ENCODE measurements at places on chromosomes 6 and 20.

DNA sequence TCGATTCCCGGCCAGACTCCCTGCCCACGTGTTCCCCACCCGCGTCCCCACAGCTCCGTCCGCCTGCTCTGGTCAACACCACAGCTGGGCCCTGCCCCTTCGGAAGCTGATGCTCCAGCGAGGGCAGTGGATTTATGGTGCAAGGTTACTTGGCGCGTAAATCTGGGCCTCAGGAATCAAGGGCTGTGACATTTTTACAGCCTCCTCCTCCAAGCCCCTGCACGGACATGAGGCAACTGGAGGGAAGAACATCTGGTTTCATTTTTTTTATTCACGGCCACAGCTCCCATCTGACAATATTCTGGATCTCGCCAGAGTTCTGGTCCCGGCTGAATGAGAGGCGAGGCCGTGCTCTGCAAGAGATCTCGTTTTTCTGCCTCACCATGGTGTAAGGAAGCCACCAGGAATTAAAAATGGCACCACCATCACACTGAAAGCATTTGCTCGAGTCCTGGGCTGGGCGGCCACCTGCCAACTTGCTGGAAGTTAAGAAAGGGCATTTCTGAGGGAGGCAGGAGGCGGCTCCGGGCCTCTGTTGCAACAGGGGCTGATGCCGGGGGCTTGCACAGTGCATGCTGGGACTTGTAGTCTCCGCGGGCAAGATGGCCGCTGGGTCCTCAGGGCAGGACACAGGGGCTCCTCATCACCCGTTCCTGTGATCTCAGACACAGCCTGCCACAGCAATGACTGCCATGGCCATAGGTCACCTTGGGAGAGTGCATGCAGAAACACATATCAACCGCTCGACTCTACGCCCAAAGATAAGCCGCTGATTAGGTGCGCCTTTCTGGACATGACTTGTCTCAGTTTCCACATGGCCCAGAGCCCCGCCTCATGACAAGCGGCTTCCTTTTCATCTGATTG, 148.5 kb downstream of the LY86 start:
- no peaks in the 10 kb centered on the region for H3K27me3 ChIP-seq
- H3K4me1 ChIP-seq = peaks cover 3% of the 10 kb centered on the region
- H3K27ac ChIP-seq = no peak overlapping the region
- DNase-seq = no peak

GRCh38 chr20:12199703-12200102, 282.0 kb downstream of the BTBD3 start:
- H3K36me3 ChIP-seq = no peaks in the 10 kb centered on the region
- H3K27me3 ChIP-seq = no peaks in the 10 kb centered on the region
- H3K4me1 ChIP-seq = no peaks in the 10 kb centered on the region
- H3K4me3 ChIP-seq = no peak overlapping the region

GRCh38 chr6:130212215-130212874, 10.4 kb downstream of the SAMD3 start:
- no peaks in the 10 kb centered on the region for H3K27me3 ChIP-seq
- no peaks in the 10 kb centered on the region for H3K36me3 ChIP-seq
- DNase-seq = no peak
- H3K27ac ChIP-seq = no peak overlapping the region
- no peak overlapping the region for H3K4me3 ChIP-seq

- H3K27me3 ChIP-seq = no peaks in the 10 kb centered on the region
- no peak for DNase-seq
- no peak overlapping the region for H3K27ac ChIP-seq
- H3K4me3 ChIP-seq = no peak overlapping the region
Measured at GRCh38 chr20:37807471-37808232, 95.3 kb upstream of the VSTM2L start.

GRCh38 chr6:51093871-51094270, 275.2 kb downstream of the TFAP2B start:
- H3K27me3 ChIP-seq = no peaks in the 10 kb centered on the region
- no peak overlapping the region for H3K27ac ChIP-seq
- no peaks in the 10 kb centered on the region for H3K4me1 ChIP-seq
